ENCODE measurements at places on chromosomes 1 and 21.

- DNase-seq, result no peak
Observed at GRCh38 chr1:99496067-99496466, 149.8 kb upstream of the PALMD start.

GRCh38 chr1:1755852-1756251 lies 22.4 kb downstream of the NADK start:
- no peak for DNase-seq

- DNase-seq, result no peak
Observed at GRCh38 chr1:221437171-221437570, 304.7 kb downstream of the DUSP10 start.

- no peak for DNase-seq
Observed at GRCh38 chr1:46401964-46402626, 8.0 kb downstream of the FAAH start.

GRCh38 chr1:245060684-245061374 lies 94.0 kb upstream of the KIF26B start:
- DNase-seq, result no peak

DNA sequence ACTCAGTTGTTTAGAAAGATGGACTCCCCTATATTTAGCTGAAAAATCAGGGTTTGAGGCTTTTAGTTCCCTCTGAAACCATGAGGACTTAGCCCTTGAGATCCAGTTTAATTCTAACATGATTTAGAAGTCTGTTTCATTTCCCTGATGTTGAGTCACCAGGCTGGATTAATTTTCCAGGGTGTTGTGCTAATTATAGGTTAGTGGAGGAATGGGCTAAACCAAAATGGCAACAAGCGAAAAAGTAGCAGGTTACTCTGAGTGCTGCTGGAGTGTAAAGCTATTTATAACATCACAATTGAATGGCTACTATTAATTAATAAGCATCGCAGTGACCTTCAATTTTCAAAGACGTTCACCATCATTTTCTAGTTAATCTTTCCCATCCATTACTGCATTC lies 15.5 kb upstream of the USP24 start:
- DNase-seq, result no peak

- DNase-seq, result no peak
Observed at GRCh38 chr21:18269856-18270255, 25.2 kb downstream of the CHODL start.

DNA sequence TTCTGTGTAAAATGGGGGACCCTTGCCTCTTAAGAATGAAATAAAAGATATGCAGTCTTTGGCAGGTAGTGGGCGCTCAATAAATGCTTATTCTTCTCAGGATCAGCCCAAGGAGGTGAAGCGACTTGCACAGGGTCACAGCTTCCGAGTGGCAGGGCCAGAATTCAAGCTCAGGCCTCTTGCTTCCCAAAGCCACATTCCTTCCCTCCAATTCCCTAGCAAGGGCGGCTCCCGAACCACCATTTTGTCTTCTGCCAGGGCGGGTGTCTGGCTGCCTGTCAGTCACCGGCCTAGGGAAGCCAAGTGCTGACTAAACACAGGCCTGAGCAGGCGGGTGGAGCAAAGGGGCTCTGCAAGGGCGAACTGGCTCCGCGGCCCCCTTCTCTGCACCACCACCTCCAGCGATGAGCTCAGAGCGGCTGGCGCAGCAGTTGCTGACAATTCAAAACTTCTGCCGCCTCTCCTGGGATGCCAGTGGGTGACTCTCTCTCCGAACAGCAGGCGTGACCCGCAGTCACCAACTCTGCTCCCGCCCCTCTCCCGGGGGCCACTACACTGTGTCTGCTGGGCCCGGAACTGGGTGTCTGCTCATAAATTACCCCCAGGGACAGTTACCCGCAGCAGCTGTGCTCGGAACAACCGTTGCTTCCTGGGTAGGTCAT lies 10.8 kb downstream of the GPR3 start:
- no peak for DNase-seq

GRCh38 chr1:3040004-3040403 lies 18.7 kb downstream of the ACTRT2 start:
- DNase-seq, result no peak

DNA sequence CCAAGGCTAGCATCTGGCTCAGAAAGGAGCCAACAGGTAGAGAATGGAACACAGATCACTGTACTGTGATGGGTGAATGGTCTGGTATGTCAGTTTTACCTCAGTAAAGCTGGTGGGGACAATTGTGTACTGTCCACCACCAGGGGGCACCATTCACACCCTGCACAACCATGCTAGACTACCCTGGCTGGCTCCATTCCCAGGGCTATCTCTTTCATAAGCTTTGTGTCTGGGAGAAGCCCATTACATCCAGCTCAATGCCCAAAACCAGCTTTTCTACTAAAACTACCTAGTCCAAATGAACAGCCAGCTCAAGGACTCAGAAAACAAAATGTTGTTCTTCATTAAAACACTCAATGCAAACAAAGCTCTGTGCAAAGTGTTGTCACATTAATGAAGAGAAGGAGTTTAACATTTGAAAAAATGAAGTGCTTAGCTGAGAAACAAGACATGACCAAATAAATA lies 62.0 kb upstream of the RASAL2 start:
- no peak for DNase-seq

GRCh38 chr1:208054911-208055379 lies 144.0 kb upstream of the CD34 start:
- no peak for DNase-seq

DNA sequence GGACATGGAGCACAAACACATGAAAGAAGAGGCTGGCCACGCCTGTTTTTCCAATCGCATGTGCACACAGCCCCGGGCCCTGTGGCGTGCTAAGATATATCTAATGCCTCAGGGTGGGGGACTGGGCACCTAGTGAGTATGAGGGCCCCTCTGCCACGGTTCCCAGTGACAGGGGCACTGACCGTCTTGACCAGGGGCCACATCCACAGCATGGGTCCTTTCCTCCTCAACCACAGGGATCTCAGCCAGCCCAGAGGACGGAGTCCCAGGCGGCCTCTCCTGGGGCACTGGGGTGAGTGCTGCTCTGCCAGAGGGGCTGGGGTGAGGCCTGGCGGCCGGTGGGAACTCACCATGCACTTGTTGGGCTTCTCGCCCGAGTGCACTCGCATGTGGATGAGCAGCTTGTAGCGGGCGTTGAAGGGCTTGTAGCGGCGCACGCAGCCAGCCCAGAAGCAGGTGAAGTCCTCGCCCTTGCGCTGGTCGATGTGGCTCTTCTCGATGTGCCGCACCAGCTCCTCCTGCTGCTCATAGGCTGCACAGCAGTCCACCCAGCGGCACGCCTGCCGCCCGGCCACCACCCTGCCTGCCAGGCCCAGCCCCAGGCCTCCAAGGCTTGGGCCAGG lies 134.7 kb downstream of the DMRTB1 start:
- no peak for DNase-seq

DNA sequence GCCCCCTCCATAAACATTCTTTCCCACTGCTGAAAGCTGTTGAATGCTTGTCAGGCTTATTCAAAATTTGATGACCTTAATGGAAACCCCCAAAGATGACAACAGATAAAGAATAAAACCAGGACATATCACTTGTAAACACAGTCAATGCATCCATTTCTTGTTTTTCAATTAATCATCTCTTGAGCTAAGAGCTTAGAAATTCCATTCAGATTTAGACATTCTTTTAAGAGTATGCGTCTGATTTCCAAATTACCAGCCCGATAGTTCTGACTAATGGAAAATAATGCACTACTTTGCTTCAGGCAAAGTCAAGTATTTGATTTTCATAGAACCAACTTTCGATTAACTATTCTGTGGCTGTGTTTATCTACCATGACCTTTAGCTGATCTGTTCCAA lies 100.6 kb upstream of the RUNX1 start:
- no peak for DNase-seq

DNA sequence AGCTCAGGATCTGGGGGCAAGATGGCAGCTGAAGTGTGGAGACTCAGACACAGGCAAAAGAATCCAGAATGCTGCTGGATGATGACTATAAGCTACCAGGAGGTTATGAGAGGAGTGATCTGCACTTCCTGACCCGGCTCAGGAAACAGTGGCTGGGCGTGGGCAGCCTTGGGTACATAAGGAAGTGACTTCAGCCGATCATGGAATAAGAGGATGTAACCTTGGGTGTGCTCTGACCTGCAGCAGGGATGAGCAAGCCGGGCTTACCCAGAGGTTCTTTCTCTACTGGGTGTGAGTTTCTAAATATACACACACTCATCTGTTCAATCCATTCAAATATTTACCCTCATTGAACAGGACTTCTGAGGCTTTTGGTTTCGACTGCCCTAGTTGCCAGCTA lies 62.7 kb downstream of the CD34 start:
- DNase-seq, result peak; percentile 56

GRCh38 chr21:37525810-37526209 lies 159.2 kb downstream of the DYRK1A start:
- no peak for DNase-seq

GRCh38 chr1:178768423-178768822 lies 43.4 kb downstream of the RALGPS2 start:
- peak; percentile 32 for DNase-seq

- DNase-seq, result no peak
Observed at GRCh38 chr1:14572861-14573260, 25.6 kb upstream of the KAZN start.

- DNase-seq, result no peak
Observed at GRCh38 chr1:157965584-157965983, 27.9 kb upstream of the KIRREL1 start.

GRCh38 chr1:64000021-64000420 lies 203.4 kb upstream of the UBE2U start:
- no peak for DNase-seq

- DNase-seq, result no peak
Observed at GRCh38 chr21:39012326-39013230, 170.7 kb downstream of the PSMG1 start.

DNA sequence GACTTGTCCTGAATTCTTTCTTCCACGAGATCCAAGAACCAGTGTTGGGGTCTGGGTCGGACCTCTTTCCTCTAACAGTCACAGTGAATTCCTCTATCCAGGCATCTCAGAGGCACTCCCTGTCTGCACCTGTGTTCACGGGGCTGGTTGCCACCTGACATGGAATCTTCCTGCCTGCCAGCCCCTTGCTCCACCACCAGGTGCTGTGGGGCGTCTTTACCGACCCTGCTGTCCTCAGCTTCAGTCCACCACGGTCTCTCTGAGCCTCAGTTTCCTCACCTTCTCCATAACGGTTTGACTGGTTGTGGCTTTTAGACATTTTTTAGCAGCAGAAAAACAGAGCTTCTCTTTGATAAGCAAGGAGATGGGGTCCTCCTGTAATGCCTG lies 62.7 kb downstream of the SDC3 start:
- no peak for DNase-seq

DNA sequence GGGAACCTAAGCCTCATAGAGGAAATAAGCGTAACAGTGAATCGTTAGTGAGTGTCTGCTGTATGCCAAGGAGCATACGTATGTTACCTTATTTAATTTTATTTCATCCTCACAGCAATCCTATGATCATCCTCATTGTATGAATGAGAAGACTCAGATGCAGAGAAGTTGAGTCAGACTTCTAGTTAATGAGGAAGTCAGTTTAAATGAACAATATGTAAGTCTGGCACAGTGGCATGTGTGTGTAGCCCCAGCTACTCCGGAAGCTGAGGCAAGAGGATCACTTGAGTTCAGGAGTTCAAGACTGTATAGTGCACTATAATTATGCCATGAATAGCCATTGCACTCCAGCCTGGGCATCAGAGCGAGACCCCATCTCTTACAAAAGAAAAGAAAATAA lies 148.0 kb downstream of the ZZZ3 start:
- DNase-seq, result no peak

- DNase-seq, result no peak
Observed at GRCh38 chr1:202075389-202075788, 47.3 kb upstream of the GPR37L1 start.

- DNase-seq, result no peak
Observed at GRCh38 chr1:39894884-39895495, 6.7 kb downstream of the MYCL start.

GRCh38 chr1:109944541-109944940 lies 33.9 kb downstream of the CSF1 start:
- no peak for DNase-seq

- no peak for DNase-seq
Observed at GRCh38 chr1:84665703-84666317, 24.5 kb downstream of the SSX2IP start.

DNA sequence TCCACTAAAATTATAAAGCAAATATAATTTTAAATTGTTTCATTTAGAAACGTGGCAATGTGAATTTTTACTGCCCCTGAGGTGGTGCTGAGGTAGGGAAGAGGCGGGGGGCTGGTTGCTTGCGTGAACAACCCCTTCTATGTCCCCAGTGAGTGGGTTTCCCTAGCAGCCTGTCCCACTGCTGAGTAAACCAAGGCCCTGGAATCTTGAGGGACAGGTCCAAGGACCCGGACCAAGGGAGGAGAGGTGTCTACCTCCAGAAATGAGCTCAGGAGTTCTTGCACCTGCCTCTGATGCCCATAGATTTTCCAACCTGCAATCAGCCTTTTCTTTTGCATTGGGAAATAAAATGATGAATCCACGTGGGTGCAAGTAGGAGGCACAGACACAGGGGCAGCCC lies 649 bp upstream of the LDLRAD1 start:
- DNase-seq, result no peak

DNA sequence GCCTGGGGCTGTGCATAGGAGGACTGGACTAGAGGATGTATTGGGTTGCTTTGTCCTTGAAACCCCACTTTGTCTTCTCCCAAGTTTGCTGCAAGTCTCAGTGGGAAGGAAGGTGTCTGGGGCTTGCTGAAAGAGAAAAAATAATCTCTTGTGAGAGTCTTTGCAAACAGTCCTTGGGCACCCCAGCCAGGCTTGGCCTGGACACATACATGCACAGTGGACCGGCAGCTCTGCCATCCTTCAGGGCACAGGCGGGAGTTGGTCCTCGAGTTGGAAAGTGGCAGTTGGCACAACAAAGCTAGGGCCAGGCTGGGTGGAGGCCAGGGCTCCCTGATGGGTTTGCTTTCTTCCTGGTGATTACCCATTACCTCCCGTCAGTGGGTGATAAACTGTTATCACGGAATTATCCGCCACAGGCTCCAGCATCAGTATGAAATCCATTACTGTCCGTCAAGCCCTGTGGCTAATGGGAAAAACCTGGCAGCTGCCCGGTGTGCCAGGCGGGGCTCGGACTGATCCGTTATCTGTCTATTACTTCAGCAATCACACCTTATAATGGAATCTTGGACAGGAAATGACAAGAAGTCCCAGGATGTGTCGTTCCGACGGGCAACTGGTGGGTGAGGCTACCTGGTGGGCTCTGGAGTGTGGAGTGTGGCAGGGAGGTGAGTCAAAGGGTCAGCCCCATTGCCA lies 265.7 kb downstream of the GRIK3 start:
- no peak for DNase-seq
